ENCODE measurements at places on chromosomes 11 and 22.
A peak's percentile ranks its signal among the peaks of the same experiment; 100 is the strongest.

- no peak for DNase-seq
Measured at GRCh38 chr11:33461369-33462125, 204.4 kb downstream of the HIPK3 start.

- DNase-seq, result no peak
Measured at GRCh38 chr11:64800303-64801157, 2.5 kb downstream of the MAP4K2 start.

DNA sequence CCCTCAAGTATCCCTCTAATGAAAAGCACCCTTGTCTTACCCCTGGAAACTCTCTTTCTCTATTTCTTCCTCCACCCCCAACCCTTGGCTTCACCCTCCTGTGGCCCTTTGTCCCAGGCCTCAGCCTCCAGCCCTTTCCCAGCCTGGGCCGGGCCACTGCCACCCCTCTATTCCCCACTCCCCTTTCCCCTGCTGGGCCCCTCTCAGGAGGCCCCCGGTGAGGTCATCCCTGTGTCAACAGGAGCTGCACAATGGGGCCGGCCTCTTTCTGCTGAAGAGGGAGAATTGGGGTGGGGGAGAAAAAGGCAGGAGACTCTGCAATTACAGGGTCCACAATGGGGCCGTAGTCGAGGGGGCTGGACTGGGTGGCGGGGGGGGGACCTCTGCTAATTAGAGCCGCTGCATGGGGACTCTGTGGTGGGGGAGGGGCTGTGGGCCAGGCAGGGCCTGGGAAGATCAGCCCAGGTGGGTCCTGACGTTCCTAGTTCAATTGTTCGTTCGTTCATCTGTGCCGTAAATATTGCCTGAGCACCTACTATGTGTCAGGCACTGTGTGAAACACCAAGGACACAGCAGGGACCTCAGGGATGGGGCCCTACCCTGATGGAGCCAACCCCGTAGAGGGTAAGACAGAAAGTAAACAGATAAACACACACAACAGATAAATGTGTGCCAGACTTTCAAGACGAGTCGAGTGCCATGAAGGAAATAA is 18.5 kb upstream of the MPPED1 start:
- DNase-seq, result no peak

DNA sequence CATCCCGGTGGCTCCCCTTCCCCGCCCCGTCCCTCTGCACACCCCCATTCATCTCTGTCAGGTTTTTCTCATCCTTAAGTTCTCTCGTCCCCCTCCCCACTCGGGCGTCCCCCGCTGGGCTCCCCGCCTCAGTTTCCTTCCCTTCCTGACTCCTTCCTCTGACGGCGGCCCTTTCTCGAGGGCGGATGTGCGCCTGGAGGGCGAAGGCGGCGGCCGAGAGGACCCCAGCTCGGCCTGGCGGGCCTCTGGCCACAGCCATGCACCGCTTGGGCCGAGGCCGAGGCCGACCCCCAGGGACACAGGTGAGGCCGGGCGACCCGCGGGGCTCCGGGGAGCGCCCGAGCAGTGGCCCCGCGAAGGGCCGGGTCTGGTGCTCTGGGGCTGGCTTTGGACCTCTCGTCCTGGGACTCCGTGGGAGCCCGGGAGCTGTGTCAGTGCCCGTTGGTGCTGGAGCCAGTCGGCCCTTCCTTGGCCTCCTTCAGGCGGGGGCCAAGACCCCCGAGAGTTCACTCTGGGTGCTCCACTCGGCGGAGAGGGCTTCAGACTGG is 2.9 kb downstream of the PHLDB1 start:
- no peak for DNase-seq

GRCh38 chr11:14275076-14275475 is 83.9 kb downstream of the RRAS2 start:
- no peak for DNase-seq

DNA sequence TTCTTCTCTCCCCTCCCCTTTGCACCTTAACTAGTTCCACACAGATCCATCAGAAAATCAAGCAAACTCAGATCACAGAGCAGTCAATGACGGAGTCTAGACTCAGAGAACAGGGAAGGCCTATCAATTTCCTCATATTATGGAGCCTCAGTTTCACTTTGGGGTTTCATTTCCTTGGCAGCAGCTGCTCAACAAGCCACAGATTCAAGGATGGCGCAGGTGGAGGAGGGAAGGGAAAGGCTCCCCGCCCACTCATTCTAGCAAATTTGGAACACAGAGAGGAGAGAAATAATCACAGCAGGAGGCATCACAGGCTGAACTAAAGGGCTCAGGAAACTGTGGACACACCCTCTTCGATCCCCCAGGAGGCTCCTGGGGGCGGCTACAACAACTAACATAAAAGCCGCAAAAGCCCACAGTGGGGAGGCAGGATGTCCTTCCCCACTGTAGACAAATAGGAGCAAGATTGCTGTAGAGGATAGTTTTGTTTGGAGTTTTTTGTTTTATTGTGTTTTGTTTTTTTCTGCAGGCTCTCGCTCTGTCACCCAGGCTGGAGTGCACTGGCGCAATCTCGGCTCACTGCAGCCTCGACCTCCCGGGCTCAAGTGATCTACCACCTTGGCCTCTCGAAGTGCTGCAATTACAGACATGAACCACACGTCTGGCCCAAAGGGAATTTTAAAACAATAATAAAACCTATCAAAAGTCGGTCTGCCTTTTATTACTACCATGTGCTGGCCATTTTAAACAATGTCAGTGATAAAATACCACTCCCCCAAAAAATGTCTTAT is 3.4 kb downstream of the PLAAT3 start:
- DNase-seq, result peak; percentile 13

DNA sequence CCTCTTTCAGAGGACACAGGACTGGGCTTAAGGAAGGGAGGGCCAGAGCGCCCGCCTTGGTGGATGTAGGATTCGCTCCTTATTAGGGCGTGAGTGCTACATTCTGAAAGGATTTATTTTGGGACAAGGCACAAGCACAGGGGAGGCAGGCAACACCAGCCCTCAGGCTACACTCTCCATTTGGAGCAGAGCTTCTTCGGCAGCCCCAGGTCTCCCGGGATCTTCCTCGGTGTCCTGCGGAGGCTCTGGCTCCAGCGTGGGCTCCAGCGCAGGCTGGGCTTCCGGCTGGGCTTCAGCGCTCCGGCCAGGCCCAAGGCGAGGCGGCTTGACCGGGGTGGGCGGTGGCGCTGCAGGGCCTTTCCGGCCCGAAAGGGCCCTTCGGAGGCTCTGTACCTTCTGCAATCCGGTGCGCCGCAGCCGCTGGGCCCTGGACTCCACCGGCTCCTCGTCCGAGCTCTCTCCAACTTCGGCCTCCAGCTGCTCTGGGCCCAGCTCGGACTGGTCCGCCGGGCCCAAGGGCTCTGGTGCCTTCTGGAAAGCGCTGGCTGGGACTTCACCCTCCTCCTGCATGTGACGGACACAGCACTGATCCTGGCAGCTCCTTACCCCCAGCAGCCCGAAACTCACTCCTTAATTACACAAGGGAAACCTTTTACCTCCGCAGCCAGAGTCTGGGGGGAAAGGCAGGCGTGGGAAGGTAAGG is 1.1 kb downstream of the CAVIN3 start:
- DNase-seq, result no peak

- no peak for DNase-seq
Measured at GRCh38 chr11:8075119-8075726, 5.8 kb upstream of the TUB start.

DNA sequence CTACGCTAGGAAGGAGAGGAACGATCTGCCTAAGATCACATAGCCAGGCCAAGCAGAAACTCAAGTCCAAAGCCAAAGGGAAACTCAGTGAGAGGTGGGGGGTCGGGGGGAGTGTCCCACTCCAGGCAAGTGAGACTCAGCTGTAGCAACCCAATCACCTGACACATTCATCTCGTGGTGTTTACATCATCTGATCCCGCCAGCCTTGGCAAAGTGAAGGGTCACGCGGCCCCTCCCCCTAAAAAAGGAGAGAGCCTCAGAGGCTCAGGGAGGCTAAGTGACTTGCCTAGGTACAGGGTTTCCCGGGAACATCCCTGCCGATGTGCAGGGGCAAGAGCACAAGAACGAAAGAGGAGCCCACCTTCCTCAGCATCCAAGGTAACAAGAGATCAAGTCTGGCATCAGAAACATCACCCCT is 21.5 kb downstream of the MYH9 start:
- DNase-seq, result no peak

- no peak for DNase-seq
Measured at GRCh38 chr11:108775324-108775723, 110.5 kb downstream of the DDX10 start.

DNA sequence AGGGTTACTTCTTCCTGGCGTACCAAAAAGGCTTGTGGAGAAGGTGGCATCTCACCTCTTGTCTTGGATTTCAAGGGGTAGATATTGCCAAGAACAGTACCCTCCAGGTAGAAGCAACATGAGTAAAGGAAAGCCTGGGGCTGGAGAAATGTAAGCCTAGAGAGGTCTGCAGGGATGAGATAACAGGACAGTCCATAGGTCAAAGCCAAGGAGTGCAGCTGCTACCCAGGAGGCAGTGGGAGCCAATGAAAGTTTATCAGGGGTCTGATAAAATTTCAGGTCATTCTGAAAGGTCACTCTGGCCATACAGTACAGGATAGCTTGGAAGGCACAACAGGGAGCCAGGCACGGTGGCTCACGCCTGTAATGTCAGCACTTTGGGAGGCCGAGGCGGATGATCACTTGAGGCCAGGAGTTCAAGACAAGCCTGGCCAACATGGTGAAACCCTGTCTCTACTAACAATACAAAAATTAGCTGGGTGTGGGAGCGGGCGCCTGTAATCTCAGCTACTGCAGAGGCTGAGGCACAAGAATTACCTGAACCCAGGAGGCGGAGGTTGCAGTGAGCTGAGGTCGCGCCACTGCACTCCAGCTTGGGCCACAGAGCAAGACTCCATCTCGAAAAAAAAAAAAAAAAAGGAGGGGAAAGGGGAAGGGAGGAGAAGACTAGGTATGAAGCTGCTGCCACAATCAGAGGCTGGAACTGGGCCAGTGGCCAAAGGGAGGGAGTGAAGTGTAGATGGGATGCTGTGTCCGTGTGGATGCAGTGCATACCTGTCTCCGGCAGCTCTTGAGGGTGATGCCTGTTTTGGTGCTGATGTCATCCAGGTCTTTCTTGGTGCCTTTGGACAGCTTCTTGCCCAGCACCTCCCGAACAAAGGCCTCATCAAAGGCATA is 1.2 kb downstream of the FIBP start:
- no peak for DNase-seq

- DNase-seq, result no peak
Measured at GRCh38 chr11:63298258-63298657, 54.9 kb upstream of the SLC22A25 start.

GRCh38 chr11:47409440-47410369 is 1.3 kb downstream of the SLC39A13 start:
- no peak for DNase-seq

DNA sequence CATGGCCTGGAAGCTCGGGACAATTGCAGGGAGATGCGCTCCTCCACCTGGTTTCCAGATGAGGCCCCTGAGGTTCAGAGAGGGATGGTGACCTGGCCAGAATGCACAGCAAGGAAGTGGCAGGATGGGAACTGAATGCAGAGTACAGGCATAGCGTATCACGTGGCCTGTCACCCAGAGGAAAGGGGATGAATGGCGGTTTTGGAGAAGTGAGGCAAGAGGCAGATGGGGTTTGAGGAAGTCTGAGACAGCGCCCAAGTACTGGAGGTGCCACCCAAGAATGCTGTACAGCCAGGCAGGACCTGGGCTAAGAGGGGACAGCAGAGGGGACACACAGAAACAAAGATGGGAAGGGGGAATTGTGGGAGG is 4.9 kb downstream of the RAB3IL1 start:
- no peak for DNase-seq

DNA sequence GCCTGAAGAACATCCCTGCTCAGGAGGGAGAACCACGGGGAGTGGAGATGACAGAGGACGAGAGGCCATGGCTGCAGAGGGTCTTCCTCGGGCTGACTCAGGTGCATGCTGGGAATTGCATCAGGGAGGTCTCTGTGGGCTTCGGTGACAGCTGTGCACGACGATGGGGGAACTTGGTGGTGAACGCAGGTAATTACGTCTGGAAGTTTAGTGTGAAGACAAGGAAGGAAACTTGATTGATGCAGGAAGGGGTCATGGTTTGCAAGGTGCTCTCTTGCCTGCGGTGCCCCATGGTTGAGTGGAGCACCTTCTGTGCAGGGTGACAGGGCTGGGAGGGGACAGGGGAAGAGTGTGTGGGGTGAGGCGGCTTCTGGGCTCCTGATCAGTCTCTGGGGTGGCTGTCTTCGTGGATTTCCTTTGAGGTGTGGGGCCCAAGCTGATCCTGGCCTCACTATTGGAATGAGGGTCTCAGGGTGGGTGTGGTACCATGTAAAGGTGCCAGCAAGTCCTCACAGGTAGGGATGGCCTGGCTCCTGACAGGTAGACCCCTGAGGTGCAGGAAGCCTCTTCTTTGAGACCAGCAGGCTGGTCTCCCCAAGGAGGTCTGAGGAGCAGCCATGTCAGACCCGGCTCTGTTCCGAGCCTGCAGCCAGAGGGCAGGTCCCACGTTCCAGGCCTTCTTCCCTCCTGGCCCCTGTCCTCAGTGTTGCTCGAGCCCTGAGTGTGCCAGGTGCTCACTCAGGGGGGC is 1020.1 kb downstream of the TBC1D22A start:
- DNase-seq, result no peak

GRCh38 chr22:41092847-41093411 is 537 bp downstream of the EP300 start:
- no peak for DNase-seq

DNA sequence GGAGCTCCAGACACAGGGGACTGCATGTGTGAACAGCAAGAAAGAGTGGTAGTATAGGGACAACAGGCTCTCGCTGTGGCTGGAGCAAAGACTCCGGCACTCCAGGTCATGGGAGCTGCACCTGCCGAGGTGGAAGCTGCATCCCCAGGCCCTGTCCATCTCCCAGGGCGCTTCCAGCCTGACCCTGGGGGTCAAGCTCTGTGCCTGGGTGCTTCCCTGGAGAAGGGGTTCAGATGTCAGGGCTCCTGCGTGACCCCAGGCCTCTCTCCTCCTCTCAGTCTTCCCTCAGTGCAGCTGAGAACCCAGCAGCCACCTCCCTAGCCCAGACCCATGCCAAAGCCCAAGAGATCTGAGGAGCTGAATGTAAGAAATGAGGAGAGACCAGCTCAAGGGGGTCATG is 3.4 kb downstream of the TMPRSS4 start:
- DNase-seq, result no peak
